ENCODE measurements at places on chromosomes 7 and 10.

- DNase-seq = no peak
These were observed 84.6 kb upstream of the UNC5B start for GRCh38 chr10:71127773-71128172.

DNA sequence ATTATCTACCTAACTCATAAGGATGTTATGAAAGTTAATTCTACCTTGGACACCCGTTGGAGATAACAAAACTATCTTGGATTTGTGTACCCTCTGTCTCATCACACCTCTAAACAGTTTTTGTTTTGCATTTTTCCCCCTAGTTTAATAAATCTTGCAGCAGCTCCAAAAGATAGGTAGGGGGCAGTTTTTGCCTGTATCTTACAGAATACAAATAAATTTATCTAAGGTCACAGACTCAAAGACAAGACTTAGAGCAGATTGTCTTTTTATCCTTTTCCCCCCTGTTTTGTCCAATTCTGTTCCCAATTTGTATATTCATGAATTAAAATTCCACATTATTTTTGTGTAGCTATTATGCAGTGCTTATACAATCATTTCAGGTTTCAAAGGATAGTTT lies 5.0 kb upstream of the SORCS1 start:
- no peak for DNase-seq

- no peak for DNase-seq
These were observed 102.3 kb upstream of the PLXDC2 start for GRCh38 chr10:19713800-19714525.

DNA sequence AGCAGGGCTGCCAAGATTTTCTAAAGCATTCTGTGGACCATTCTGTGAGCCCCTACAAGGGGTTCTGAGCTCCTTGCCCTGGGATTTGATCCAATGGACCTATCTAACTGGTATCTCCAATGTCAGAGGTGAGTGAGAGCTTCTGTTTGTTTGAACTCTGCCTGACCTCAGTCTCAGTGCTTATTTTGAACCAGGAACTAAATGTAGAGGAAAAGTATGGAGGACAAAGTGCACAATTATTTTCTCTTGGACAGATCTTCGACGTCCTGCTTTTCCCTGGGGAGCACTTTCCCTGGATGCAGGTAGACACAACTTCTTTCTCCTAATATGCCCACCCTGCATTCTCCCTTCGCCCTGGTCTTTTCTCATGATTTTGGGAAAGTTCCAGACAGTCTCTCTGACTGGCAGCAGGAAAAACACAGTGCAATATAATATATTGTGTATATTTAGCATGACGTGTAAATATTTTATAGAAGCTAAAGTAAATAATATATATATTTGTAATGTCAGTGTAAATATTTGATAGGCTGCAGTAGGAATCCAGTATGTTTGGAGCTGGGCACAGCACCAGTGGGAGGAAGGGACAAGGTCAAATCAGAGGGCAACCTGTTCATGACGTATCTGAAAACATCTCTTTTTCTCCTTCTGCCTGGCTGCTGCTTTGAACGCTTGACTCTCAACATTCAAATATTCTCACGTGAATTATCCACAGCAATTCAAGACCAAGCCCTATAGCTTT lies 184.0 kb upstream of the LYZL1 start:
- no peak for DNase-seq

DNA sequence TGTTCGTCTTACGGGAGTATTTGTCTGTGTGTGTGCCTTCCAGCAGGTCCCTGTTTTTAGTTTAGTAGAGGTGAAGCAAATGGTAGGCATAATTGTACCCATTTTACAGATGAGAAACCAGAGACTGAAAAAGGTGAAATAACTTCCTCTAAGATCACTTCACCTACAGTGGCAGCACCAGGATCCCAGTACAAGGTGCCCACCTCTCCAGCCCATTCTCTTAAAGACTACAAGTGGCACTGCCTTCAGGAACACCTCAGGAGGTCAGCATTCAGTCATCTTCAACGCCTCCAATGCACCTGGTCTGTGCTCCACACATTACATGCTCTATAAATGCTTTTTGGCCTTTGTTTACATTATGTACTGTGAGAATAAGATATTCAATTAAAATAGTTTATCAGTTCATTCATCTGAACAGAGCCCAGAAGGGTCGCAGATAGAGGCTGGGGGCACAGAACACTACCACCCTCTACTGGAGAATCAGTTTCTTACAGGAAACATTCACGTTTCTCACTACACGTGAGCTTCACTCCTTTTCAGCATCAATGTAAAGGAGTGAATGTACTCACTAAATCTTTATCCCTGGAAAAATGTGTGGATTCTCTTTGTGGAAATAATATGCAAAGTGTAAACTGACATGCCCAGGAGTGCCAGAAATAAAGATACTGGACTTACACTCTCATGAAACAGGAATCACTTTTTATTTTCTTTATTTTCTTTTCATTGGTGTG lies 45.5 kb upstream of the ABLIM1 start:
- DNase-seq = peak; percentile 43

GRCh38 chr10:25766687-25767221 lies 167.3 kb upstream of the MYO3A start:
- no peak for DNase-seq

DNA sequence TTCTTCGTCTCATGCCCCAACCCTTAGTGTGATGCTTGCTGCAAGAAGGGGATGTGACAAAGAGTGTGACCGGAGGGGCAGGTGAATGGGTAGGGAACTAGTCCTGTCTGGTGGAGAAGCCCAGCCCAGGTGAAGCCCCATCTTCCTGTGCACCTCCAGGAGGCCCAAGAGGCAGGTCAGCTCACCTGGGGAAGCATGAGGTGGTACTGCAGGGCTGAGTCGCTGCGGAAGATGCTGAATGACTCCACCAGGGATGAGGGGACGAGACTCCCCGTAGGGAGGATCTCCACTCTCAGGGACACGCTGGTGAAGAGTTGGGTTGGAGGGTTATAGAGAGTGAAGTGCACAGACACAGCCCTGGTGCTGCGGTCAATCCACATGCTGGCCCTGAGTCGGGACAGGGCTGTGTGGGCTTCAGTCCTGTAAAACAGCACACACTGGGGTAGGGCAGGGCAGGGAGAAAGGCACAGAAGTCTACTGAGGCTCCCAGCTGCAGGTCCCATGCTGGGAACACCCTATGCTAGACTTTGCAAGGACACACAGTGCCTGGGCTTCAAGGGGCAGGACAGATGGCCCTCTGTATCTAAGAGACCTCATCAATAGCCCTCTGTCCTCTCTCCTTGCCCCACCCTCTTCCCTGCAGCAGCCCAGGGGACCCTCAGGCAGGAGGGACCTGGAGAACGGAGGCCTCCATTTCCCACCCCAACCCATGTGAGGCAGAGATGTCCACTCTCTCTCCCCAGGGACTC lies 136.5 kb downstream of the PKD1L1 start:
- no peak for DNase-seq

DNA sequence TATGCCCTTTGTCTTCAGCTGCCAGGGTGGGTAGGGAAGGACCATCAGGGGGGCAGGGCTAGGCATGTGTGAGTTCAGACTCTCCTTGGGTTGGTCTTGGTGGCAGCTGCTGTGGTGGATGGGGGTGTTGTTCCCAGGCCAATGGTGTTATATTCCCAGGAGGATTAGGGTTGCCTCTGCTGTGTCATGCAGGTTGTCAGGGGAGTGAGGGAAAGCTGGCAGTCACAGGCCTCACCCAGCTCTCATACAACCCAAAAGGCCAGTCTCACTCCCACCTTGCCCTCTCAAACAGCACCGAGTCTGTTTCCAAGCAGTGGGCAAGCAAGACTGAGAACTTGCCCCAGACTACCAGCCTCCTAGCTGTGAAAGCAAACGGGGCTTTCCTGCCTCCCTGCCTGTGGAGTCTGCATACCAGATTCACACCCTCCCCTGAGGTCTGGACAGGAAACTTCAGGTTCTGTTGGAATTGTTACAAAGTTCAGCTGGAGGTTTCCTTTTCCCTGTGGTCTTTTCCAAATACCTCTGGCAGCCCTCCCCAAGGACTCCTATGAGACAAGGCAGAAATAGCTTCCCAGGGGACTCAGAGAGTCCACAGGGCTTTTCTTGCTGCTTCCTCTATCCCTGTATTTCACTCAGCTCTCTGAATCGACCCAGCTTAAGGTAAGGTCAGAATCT lies 1.4 kb downstream of the HYAL4 start:
- peak; percentile 44 for DNase-seq
